Body of pancreas (tissue), 4 donors: ENCODE measurements at places on chromosomes 4 and X.

DNA sequence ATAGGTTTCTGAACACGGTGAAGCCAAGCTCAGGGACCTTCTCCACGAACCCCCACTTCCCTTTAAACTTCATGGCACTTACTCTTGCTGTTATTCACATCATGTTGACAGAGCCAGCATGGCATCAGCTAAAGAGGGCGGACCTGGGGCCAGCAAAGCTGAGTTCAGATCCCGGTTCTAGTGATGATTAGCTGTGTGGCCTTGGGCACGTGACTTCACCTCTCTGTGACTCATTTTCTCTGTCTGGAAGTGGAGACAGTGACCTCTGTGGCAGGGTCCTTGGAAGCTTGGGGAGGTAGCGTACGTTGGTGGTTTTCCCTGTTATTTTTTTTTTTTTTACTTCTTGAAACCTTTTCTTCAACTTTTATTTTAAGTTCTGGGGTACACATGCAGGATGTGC, 13.4 kb downstream of the EVC start:
- no peak for DNase-seq

DNA sequence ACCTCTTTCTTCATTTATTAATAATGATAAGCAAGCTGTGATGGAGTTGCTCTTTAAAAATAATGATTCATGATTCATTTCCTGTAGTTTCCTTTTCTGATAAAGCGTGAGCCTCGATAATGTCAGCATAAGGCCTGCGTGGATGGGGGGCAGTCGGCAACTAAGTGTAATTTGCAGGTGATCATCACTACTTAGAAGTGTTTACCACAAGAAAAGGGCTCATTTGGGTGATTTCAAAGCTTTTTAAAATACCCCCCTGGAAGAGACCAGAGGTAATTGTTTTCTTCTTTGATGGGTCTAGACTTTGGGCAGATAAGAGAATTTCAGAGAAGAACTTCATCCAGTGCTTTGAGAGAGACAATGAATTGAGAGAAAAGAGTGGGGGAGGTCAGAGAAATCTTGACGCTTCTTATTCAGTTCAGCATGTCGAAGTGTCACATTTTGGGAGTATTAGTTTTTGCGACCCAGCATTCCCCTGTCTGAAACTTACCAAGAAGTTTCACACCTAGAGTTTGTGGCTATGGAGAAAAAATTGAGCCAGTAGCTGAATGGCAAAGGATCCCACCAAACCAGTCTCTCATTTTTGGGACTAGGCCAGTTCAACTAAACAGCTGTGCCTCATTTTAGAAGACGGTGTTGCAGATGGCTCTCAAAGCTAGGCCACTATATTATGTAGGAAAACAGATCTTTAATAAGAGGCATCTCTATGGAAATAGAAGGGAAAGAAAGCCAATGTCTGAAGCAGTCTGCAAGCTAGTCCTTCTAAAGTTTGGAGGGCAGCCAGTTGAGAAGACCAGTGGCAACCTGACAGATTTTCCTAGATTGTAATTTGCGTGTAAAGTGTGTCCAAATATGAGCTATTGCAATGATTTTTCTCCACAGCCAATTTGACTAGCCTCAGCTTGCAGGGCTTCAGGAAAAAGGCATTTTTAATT, 171.0 kb upstream of the PPP1R2C start:
- DNase-seq, result no peak

DNA sequence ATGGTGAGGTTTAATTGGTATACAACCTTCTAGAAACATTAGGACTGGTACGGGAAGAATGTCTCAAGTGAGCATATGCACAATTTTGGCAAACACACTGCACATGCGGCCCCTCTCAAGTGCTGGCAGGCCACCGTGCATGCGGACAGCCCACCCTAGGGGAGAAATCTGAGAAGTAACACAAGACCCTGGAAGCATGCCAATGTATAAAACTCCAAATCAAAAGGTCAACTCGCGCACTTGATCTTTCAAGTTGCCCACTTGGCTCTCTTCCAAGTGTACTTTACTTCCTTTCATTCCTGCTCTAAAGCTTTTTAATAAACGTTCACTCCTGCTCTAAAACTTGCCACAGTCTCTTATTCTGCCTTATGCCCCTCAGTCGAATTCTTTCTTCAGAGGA, 488.3 kb downstream of the CFAP47 start:
- no peak for DNase-seq

- no peak for DNase-seq
Observed at GRCh38 chr4:126572264-126572663, 1060.5 kb upstream of the INTU start.

DNA sequence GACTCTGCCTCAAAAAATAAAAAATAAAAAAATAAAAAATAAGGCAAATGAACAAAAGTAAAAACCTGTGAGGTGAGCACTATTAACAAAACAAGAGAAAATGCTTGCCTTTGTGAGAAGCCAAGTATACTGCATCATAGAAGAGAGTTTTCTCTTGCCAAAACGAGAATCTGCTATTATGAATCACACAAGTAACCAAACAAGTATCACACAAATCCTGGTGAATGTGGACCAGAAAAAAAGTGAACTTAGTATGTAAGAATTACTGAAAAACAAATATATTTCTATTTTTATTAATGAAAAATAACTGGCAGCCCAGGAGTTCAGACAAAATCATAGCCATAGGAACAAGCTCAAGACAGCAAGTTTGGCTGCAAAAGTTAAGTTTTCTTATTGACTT, 193.5 kb downstream of the PDGFC start:
- DNase-seq, result no peak

- DNase-seq, result no peak
Observed at GRCh38 chr4:60209588-60209987, 990.5 kb upstream of the ADGRL3 start.

GRCh38 chr4:79651456-79651855, 243.4 kb upstream of the GK2 start:
- DNase-seq, result no peak

DNA sequence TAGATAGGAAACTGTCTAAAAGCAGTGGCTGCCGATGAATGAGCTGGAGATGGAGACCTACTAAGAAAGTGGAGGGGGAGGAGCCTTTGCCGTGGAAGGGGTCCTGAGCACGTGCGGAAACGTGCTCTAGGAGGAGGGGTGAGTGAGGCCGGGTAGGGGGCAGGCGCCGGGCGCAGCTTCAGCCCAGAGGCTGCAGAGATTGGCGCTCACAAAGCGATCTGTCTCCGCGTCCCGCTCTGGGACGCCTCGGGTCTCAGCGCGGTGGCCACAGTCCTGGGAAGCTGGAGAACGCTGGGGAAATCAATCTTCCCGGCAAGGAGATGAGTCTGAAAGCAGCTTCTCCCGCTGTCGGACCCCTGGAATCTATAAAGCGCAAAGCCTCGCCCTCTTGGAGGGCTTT, 444 bp upstream of the ARHGAP6 start:
- no peak for DNase-seq

GRCh38 chr4:116118221-116118620, 967.2 kb downstream of the TRAM1L1 start:
- DNase-seq, result no peak
